Fibroblast of the aortic adventitia (primary cell): ENCODE measurements at places on chromosomes 6 and 20. TPM values are rescaled to one million over a fixed set of nuclear protein-coding genes. Genes with fewer than 3 reads are reported as not detected.

- peak; percentile 47 for DNase-seq
Measured at GRCh38 chr20:50924261-50924920, 6.8 kb downstream of the ADNP start.

DNA sequence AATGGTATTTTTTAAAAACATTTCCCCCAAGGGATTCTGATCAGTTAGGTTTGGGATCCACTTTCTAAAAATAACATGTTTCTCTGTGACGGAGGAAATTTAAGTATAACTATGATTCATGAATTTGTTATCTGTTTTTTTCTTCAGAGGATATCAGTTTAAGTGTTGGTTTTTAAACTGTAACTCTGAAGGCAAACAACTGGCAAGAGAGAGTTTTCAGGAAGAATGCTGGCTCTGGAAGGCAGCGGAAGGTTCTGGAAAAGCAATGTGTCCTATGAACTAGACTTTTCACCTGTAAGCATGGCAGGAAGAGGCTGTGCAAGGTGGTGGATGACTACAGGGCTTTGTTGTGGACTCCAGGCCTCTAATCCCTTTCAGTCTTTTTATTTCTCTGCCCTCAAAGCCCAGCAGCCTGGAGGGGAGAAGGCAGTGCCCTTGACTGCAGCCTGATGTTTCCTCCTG lies 153.1 kb downstream of the GMPR start:
- DNase-seq = peak; percentile 72

- peak; percentile 48 for DNase-seq
Measured at GRCh38 chr6:143755301-143755744, 77.6 kb downstream of the PHACTR2 start.

DNA sequence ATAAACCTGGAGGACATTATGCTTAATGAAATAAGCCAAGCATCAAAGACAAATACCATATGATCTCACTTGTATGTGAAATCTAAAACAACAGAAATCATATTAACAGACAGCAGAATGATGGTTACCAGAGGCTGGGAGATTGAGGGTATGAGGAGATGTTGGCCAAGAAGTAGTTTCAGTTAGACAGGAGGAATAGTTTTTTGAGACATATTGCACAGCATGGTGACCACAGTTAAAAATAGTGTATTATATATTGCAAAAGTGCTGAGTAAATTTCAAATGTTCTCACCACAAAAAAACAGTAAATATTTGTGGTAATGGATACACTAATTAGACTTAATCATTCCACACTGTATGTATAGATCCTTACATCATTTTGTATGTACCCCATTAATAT lies 1.8 kb downstream of the GABRR1 start:
- DNase-seq = no peak

- DNase-seq = no peak
Measured at GRCh38 chr6:105275542-105275941, 95.7 kb upstream of the POPDC3 start.

GRCh38 chr20:15851576-15852215 lies 721.6 kb downstream of the KIF16B start:
- DNase-seq = no peak

GRCh38 chr20:57735831-57736737 lies 26.3 kb upstream of the PMEPA1 start:
- DNase-seq = no peak

- DNase-seq = no peak
Measured at GRCh38 chr6:113340371-113340770, 516.8 kb upstream of the MARCKS start.

GRCh38 chr6:44009425-44010321 lies 117.6 kb downstream of the MRPL14 start:
- DNase-seq = peak; percentile 48

DNA sequence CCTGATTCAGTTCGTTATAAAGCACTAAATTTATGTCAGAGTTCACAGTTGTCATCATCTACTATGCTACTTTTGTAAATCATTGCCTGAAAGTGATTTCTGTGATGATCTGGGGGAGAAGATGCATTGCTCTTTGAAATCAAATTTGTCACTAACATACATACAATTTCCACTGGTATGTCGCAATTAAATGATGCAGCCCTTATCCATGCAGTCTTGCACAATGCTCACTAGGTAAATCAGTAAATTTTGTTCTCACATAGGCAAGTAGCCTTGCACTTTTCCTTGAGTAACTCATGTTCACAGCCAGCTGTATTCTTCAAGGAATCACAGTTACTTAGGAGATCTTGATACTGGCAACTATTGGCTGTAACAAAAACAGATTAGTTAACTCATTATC lies 20.8 kb downstream of the CRISP2 start:
- no peak for DNase-seq

DNA sequence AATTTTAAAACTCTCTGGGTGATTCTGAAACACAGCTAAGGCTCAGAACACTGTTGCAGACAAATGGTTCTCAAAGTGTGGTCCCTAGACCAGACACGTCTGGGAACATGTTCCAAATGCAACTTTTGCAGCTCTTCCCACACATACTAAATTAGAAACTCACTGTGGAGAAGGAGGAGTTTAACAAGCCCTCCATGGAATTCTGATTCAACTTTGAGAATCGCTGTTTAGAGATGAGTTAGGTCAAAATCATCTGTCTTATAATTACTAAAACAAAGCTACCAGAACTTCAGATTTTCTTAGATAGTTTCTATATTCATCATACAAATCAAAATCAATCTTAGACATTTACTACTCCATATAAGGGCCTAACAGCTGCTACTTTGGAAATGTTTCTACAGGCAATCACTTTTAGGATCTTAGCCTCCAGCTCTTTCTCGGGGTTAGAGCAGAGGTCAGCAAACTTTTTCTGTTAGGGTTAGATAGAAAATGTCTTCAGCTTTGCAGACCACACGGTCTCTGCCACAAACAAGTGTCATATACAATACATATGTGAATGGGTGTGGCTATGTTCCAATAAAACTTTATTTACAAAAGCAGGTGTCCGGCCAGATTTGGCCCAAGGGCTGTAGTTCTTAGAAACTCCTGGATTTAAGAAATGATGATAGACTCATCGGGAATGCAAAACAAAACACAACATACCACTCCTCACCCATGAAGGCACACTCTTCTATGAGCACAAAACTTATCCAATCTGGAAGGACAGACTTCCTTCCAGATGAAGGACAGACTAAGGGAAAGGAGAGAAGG lies 50.0 kb upstream of the ARHGAP18 start:
- no peak for DNase-seq

DNA sequence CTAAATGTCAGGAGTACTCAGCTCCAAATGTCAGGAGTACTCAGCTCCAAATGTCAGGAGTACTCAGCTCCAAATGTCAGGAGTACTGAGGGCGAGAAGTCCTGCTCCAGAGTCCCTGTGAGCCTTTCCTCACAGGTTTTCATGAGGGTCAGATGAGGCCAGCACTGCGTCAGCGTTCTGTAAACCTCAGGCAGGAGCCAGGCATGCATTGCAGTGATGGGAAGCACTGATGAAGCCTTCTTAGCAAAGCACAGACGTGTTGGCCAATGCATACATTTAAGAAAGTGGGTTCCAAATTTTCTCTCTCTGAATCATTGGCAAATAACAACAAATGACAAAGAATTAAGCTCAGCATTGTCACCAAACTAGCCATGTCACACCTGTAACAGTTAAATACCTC lies 254.9 kb downstream of the ZNF217 start:
- DNase-seq = no peak

GRCh38 chr20:50188879-50189680 lies 1.6 kb upstream of the CEBPB start:
- DNase-seq = no peak

GRCh38 chr6:53464927-53465460 lies 79.9 kb downstream of the GCLC start:
- DNase-seq = no peak

GRCh38 chr20:5100684-5101347 lies 18.9 kb downstream of the PCNA start:
- DNase-seq = peak; percentile 72

GRCh38 chr6:144758602-144759001 lies 473.5 kb downstream of the UTRN start:
- DNase-seq = no peak

GRCh38 chr6:105459049-105459448 lies 56.2 kb upstream of the PREP start:
- peak; percentile 18 for DNase-seq

GRCh38 chr6:110188791-110189190 lies 8.6 kb downstream of the CDC40 start:
- no peak for DNase-seq

DNA sequence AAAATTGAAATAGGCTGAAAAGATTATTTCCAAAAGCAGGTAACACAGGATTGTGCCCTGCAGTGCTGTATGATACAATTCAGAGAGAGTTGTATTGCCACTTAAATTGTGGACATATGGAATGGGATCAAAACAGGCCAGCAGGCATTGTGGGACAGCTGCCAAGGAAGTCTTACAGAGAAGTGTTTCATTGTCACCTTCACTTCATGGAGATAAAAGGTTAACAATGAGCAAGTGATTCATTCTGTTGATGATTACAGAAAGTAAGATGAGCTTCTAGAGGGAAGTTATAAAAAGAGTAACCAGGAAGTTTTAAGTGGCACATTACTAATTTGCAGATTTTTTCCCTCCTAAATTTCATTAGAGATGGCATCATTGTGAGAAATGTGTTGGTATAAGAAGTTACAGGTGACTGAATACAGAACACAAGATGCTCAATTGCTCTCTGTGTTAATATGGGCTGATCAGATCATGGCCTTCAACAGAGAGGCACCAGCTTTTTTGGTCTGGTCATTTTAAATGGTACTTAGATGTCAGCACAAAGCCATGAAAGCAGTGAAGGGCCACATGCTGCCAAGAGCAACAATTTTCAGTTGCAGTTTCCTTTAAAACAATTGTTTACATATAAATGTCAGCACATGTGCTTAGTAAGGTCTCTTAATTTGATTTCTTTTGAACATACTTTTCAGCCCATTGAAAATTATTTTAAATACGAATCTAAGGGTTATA lies 402.5 kb upstream of the FKBP1C start:
- no peak for DNase-seq

DNA sequence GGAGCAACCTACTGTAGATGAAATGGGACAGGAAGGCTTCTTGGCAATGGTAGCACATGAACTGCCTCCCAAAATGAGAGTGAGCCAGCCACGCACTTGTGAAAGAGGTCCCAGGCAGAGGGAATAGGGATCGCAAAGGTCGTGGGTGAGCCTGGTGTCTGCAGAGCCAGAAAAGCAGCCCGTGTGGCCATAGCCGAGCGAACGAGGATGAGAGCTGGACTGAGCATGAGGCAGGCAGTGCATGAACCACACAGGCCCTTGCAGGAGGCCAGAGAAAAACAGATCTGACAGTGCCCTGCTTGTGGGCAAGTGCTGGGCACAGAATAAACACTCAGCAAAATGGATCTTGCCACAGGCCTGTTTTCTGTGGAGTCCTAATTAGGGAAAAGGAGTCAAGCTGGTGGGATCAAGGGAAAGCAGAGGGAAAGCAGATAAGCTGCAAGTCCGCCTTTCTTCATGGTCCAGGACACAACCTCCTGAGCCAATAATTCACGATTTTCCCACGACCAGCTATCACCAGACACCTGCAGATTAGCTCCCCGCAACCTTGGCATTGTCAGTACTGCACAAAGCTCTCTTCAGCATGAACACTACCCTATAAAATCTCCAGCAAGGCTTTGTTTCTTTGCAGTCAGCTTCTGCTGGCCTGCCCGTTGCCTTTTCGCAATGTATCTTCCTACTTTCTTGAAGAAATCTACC lies 44.0 kb downstream of the GCNT2 start:
- no peak for DNase-seq

GRCh38 chr20:14790771-14791620 lies 453.6 kb upstream of the FLRT3 start:
- DNase-seq = no peak

- DNase-seq = peak; percentile 96
Measured at GRCh38 chr6:72363844-72364740, 257.8 kb upstream of the KCNQ5 start.

STMND1 gene
- not detected in 2 replicates for total RNA-seq

RNF182 gene
- total RNA-seq = 0.74 and 2.9 TPM in 2 replicates

SLC22A3 gene
- 0.72 and 1.5 TPM in 2 replicates for total RNA-seq

TCP11 gene
- 0.36 TPM in 1 of 2 replicates, not detected in the other for total RNA-seq

GPR63 gene
- under 0.01 and 0.27 TPM in 2 replicates for total RNA-seq

CYP39A1 gene
- 0.63 and 4.7 TPM in 2 replicates for total RNA-seq

SLC32A1 gene
- total RNA-seq = not detected in 2 replicates

RRAGD gene
- total RNA-seq = 1.4 and 15.1 TPM in 2 replicates

EFCAB8 gene
- not detected in 2 replicates for total RNA-seq

NNAT gene
- total RNA-seq = 0.36 and 2.8 TPM in 2 replicates

LBP gene
- not detected in 2 replicates for total RNA-seq

NOX3 gene
- not detected in 2 replicates for total RNA-seq

WFDC2 gene
- not detected in 2 replicates for total RNA-seq
